ENCODE measurements at places on chromosomes 7 and 10.

DNA sequence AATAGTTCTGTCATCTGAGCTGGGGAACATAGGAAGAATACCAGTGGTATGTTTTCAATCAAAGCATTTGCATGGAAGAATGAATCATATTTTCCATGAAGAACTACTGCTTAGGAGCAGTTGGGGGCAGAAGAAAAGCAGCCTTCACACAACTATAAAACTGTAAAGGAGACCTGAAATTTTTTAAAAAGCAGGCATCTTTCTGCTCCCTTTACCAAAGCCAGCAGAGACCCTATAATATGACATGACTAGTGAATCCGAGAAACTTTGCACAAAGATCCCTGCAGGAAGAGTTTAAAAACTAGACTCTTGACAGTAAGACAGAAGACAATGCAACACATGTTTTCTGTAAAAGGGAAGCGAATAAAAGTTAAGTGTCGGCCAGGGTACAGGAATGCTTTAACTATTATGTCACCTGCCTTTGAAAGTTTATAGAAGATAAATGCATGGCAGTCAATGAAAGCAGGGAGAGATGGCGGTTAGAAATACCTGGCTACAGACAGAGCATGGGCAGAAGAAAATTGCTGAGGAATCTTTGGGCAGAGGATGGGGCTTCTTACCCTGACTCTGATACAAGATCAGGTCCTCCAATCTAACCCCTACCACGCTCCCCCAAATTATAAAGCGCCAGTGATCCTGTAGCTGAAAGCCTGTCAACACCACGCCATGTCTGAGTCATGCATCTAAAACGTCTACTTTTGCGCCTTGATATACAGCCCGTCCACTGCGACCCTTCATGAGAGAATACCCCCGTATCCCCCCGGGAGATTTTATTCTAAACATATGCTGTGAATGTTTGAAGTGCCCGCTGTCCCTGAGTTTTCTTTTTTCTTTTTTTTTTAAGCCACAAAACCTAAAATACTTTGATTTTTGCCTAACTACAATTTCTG lies 93.1 kb downstream of the GLI3 start:
- no peak for DNase-seq

GRCh38 chr7:86980223-86980622 lies 79.2 kb downstream of the ELAPOR2 start:
- DNase-seq = no peak

- DNase-seq = no peak
Measured at GRCh38 chr7:157693521-157694375, 356.9 kb downstream of the DNAJB6 start.

- peak; percentile 75 for DNase-seq
Measured at GRCh38 chr7:105675934-105676371, 94.7 kb upstream of the EFCAB10 start.

DNA sequence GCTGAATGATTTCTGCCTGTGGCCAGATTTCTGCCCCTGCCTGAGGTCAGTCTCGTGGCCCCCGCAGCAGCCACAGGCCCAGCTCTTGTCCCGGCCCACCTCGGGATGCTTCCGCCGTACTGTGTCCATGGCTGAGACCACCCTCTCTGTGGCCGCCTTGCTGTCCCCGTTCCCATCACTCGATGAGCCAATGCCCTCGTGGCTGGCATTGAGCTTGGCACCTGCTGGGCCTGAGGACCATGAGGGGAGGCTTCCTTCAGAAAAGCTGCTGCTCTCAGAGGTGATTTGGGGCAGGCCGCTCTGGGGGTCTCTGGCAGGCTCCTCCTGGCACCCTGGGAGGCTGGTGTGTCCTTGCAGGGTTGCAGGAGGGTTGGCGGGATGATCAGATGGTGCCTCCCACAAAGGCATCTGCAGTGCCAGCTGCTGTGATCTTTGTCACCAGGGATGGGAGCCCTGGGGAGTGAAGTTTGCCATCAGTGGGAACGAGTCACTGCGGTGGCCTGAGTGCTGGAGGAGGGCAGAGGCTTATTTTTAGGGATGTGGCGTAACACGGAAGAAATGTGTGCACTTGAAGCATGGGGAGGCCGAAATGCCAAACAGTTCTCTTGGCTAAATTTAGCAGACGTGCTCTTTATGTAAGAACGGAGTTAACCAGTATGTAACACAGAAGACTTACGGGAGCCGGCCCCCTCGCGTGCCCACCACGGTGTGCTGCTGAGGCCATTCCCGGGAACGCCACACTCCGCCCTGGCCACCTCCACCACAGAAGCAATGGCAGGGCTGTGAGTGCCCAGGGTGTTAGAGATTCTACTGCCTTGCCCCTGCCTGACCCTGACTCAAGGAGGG lies 47.7 kb downstream of the VIPR2 start:
- no peak for DNase-seq

- peak; percentile 71 for DNase-seq
Measured at GRCh38 chr7:80918909-80919721, at the start of gene SEMA3C. TSS of gene SEMA3C (minus strand) at chr7:80919051. CDS start at chr7:80916781, 2,270 bp downstream.

DNA sequence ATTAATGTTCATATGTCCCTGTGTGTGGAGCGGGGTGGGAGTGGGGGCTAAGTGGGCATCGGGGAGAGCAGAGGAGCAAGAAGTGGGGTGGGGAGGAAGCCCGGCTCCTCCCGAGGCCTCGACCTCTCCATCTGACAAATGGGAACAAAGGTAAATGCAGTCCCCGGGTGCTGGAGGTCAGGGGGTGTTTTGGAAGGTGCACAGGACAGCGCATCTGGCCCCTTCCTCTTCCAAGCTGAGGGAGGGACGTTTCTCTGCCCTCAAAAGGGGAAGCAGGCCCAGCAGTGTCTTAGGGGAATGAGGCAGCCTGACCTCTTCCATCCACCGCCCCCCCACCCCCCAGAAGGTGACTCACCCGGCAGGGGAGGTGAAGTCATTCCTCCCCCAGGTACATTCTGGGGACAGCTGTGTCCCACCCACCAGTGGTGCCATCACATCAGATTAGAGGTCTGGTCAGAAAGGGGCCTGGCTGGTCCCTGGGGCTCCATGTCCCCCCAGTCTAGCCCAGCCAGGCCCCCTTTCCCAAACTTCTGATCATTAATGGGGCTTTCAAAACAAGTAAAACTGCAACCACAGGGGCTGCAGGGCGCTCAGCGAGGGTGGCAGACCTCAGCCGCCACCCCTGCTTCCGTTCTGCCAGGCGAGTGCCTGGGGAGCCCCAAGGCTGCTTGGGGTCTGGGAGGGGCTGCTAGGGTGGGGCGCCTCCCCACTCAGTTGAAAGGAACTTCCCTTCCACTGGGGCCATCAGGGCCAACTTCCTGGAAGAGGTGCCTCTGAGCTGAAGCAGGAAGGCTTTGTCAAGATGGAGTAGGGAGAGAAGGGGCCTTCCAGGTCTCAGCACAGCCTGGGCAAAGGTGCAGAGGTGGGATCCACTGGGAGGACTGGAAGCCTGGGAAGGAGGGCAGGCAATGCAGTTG lies 10.8 kb downstream of the LFNG start:
- DNase-seq = peak; percentile 51

- DNase-seq = no peak
Measured at GRCh38 chr7:25861164-25861496, 290.9 kb upstream of the NFE2L3 start.

Data from DMS153 (cell line).